ENCODE measurements at places on chromosomes 11 and 22. TPM values are rescaled to one million over a fixed set of nuclear protein-coding genes. Genes with fewer than 3 reads are reported as not detected.

NPTXR gene
- total RNA-seq, result 0.27 TPM

TLCD5 gene
- total RNA-seq, result 8.3 TPM

KCNE3 gene
- 8.1 TPM for total RNA-seq

NLRP14 gene
- total RNA-seq, result under 0.01 TPM

Data from hematopoietic multipotent progenitor cell (in vitro differentiated cells).